Fibroblast of lung (primary cell): ENCODE measurements at places on chromosomes 11 and 22. TPM values are rescaled to one million over a fixed set of nuclear protein-coding genes. Genes with fewer than 3 reads are reported as not detected.

BMAL1 gene
- 11.2 and 13.1 TPM in 2 replicates for total RNA-seq

ATG13 gene
- total RNA-seq: 50.3 and 67.4 TPM in 2 replicates

HEPHL1 gene
- not detected in 2 replicates for total RNA-seq

MALAT1 gene
- total RNA-seq: 14,068 and 21,991 TPM in 2 replicates

NXPE4 gene
- total RNA-seq: not detected in 2 replicates

NUDT22 gene
- 47.8 and 71.5 TPM in 2 replicates for total RNA-seq

MS4A6A gene
- not detected in 2 replicates for total RNA-seq

FIBP gene
- 134 and 168 TPM in 2 replicates for total RNA-seq

SYT12 gene
- total RNA-seq: under 0.01 and 0.26 TPM in 2 replicates

SYT13 gene
- not detected in 2 replicates for total RNA-seq

DDX25 gene
- total RNA-seq: not detected in 2 replicates

SCUBE1 gene
- total RNA-seq: 0.17 and 0.51 TPM in 2 replicates

OR5M3 gene
- total RNA-seq: not detected in 2 replicates

UCP3 gene
- 0.26 and 0.33 TPM in 2 replicates for total RNA-seq

GUCY1A2 gene
- total RNA-seq: 0.50 and 2.6 TPM in 2 replicates

PANX2 gene
- under 0.01 and 0.17 TPM in 2 replicates for total RNA-seq
